ENCODE measurements at places on chromosomes 11 and 22. TPM values are rescaled to one million over a fixed set of nuclear protein-coding genes. Genes with fewer than 3 reads are reported as not detected.

The PTPN5 gene
- not detected for total RNA-seq

The OR8A1 gene
- total RNA-seq: not detected

The SCGB1D2 gene
- not detected for total RNA-seq

The IRF7 gene
- 8.2 TPM for total RNA-seq

The XPNPEP3 gene
- total RNA-seq: 19.0 TPM

The VSIG10L2 gene
- not detected for total RNA-seq

The FOLR3 gene
- 0.64 TPM for total RNA-seq

The PYGM gene
- 1.7 TPM for total RNA-seq

The POU2AF3 gene
- total RNA-seq: not detected

The MEI1 gene
- total RNA-seq: 2.2 TPM

The IRAG1 gene
- total RNA-seq: 66.0 TPM

The MS4A14 gene
- total RNA-seq: not detected

The SCGB2A2 gene
- total RNA-seq: not detected
